ENCODE measurements at places on chromosomes 3 and 15.

DNA sequence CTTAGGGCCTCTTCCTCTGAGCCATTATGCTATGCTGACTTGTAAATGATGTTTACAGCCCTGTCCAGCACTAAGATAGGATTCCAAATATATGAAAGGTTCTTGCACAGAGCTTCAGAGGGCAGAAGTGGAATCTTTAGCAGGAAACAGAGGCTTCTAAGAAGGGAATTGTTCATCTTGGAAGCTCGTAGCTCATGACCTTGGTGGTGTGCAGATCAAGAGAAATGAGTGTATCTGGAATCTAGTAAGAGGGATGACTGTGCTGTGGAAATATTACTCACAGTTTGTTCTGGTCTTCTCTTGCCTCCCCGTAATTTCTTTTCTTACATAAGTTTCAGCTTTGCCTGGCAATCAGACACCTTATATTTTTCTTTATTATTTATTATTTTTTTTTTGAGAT is 175.8 kb downstream of the SPATA16 start:
- no peak for DNase-seq

- DNase-seq = no peak
Measured at GRCh38 chr15:33729653-33730052, 238.6 kb upstream of the CHRM5 start.

DNA sequence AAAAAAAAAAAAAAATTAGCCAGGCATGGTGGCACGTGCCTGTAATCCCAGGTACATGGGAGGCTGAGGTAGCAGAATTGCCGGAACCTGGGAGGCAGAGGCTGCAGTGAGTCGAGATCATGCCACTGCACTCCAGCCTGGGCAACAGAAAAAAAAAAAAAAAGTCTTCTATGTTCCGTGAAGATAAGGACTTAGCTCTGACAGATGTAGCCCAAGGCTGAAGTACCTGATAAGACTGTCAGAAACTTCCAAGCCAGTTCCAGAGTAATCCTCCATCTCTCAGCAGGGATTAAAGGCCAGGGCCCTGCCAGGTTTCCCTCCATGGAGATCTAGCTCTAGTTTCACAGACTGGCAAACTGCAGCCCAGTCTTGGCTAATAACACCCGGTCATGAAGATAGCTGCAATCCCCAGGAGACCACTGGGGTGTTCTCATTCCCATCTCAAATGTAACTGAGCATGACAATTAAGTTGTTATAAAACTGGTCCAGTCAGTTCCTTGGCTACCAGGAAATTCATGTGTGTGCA is 8.5 kb downstream of the CDCP1 start:
- DNase-seq = no peak

DNA sequence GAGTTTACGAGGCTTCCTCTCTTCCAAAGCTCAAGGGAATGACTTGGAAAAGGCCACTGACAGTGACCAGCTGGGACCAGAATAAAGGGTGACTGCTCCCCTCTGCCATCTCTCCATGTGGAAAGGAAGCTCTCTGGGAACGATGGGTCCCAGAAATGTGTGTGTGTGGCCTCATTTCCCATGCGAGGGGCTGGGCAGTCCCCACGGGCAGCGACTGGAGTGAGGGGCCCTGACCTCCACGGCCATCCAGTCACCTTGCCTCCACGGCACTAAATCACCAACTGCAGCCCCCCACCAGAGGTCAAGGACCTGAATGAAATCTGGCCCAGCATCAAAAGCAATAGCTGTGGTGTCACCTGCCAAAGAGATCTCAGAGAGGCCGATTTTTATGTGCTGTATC is 29.6 kb downstream of the RGMA start:
- no peak for DNase-seq

DNA sequence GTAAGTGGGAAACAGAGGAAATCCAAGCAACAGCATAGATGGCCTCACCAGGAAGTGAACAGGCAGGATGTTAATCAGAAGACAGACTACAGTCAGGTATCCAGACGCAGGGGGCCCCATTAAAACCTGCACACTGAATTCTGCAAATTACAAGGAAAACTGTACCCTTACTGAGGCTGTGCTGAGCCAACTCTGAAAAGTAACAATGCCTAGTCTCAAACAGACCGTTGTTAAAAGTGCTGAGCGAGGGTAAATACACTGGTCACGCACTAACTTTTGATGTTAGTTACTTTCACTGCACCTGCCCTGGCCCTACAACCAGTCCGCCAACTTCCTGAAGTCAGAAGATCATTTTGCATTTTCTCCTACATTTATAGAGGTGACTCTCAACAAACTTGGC is 1.0 kb downstream of the TAMM41 start:
- no peak for DNase-seq

- DNase-seq = no peak
Measured at GRCh38 chr3:12393894-12394293, 90.4 kb upstream of the TSEN2 start.

DNA sequence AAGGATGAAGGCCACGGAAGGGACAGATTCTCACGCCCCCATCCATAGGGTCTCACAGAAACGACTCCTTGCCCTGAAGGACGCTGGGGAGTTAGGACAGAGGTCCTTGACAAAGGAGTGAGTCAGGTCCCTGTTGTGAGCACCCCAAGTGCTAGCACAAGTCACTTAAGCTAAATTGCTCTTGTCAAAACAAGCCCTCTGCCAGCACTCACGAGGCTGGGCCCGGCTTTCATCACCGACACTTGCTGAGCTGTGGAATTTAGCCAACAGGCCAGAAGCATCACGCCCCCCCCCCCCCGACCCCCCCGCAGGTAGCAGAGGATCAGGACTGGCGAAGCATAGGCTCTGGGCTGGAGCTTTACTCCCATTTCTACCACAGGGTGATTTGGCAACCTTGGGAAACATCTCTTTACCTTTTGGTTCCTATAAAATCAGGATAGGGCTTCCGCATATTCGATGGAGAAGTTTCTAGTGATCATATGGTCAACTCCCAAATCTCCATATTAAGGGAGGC is 75.4 kb downstream of the ADCY5 start:
- DNase-seq = no peak

- DNase-seq = no peak
Measured at GRCh38 chr3:191345334-191345733, 15.0 kb upstream of the UTS2B start.

- no peak for DNase-seq
Measured at GRCh38 chr15:33722005-33722672, 246.2 kb upstream of the CHRM5 start.

- DNase-seq = peak; percentile 56
Measured at GRCh38 chr3:90015688-90016356, 908.4 kb downstream of the EPHA3 start.

- DNase-seq = no peak
Measured at GRCh38 chr3:170752571-170753155, 117.3 kb downstream of the RPL22L1 start.

DNA sequence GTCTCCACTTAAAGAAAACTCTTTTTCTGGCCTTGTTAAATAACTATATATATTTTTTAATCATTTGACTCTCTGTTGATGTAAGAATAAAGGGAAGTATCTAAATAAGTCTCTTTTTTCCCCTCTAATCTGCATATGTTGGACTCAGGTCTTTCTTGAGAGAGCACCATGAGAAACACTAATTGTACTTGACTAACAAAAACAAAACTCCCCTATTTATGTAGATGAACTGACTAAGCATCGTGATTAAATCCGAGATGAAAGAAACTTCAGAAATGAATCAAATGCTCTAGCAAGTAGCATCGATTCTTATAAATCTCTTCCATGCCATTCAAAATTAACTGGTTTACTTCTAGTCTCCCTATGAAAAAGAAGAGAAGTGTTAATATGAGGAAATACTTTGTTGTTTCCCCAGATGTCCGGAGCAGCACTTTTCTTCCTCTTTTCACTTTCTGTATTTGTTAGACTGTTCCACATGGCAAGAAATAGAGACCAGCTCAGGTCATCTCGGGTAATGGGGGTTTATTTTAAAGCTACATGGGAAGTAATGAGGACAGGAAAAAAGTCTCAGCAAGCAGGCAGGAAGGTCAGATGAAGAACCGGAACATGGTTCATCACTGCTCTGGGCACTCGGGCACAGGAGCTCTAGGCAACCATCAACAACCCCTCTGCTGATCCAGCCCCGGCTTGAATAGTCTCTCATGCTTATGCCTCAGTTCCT is 288.3 kb downstream of the CNTN6 start:
- no peak for DNase-seq

DNA sequence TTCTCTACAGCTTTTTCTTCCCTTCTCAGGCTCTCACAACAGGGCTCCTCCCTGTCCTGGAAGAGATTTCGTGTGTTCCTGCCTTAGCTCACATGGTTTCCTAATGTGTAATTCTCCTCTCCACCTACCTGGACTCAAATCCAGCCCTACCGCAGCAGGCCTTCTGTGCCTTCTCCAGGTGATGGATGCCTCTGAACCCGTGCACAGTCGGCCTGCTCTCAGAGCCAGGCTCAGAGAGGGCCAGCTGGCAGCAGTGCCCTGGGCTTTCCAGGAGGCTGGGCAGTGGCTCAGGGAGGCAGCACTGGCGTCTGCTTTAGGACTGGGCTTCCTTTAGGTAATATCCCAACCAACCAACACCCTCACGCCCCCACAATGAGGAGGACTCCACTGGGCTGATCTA is 123.2 kb upstream of the TMC3 start:
- no peak for DNase-seq

All from ecto neural progenitor cell (in vitro differentiated cells).